Cortex of kidney (tissue), 1 donor: ENCODE measurements at places on chromosomes 1 and 21.

DNA sequence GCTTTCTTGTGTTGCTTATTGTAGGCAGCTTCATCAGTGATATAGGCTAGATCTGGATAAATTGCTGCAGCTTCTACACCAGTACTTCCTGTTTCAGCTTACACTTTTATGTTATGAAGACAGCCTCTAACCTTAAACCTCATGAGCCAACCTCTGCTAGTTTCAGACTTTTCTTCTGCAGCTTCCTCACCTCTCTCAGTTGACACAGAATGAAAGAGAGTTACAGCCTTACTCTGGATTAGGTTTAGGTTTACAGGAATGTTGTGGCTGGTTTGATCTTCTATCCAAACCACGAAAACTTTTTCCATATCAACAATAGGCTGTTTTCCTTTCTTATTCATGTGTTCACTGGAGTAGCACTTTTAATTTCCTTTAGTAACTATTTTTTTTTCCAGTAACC lies 76.9 kb upstream of the RNPC3 start:
- DNase-seq, result no peak

GRCh38 chr1:196295766-196296165 lies 312.5 kb downstream of the KCNT2 start:
- DNase-seq, result no peak

DNA sequence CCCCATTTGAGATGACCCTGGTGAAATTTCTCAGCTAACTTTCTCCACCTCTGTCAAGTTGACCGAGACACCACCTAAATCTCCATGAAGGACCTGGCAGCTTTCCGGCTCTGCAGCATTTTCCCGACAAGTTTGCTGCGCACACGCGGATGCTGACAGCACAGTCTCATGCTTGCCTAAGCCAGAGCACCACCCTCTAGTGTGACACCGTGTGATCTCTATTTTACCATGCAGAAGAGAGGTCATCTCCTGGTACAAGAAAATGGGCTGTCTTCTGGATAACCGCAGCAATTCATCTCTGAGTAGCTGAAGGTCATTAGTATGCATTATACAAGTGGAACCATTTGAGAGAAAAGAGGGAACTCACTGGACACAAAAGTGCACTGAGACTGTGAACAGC lies 38.9 kb upstream of the H6PD start:
- DNase-seq, result no peak

DNA sequence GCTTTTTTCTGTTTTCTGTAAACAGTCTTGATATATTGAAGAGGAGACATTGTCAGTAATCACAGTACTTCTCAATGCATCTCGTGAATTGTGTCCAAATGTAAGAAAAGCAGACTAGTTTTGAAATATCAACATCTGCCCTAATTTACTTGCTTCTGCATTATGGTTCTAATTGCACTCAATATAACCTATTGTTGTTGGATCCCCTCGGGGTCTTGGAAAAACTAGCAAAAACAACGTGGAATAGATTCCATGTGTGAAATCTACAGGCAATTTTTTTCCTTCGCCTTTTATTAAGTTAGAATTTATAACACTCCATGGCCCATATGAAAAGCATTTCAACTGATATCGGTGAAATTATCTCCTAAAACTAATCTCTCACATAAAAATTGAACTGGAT lies 236.5 kb downstream of the TTLL7 start:
- DNase-seq, result no peak

DNA sequence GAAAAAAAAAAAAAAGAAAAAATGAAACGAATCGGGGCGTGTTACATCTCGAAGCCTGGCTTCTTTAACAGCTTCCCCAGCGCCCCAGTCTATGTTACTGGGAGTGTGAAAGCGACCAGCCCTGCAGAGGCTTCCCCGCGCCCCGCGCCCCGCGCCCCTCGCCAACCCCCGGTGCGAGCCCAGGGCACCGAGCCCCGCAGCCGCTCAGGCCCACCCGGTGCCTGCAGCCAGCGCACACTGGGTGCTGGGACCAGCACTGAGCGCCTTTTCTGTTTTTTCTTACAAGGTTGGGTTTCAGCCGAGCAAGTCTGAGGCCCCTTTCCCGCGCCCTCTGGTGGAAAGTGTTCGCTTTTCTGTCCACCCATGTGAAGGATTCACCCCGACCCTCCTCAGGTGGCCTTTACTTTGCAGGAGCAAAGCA lies 42.1 kb upstream of the ZNF496 start:
- no peak for DNase-seq
